ENCODE measurements at places on chromosomes 3 and 15.
A peak's percentile ranks its signal among the peaks of the same experiment; 100 is the strongest.

GRCh38 chr15:73078722-73079121, 26.5 kb downstream of the NEO1 start:
- DNase-seq = peak; percentile 21

- DNase-seq = no peak
These were observed 5.4 kb upstream of the ACP3 start for GRCh38 chr3:132311841-132312240.

DNA sequence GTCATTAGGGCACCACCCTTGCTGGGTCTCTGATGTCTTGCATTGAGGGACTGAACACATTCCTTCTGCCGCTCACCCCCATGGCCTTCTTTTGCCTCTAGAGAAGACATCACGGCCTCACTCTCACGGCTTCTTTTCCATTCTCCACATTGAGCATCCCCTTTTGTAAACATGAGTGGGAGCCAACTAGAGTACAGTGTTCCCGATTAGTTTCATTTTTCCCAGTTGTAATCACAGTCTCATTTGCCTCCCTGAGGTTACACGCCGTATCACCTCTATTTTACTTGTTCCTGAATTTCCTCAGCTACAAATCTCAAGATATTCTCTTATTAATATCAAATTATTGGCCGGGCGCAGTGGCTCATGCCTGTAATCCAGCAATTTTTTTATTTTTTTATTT, 17.5 kb downstream of the USP13 start:
- DNase-seq = no peak

- DNase-seq = no peak
These were observed 6.3 kb upstream of the ANPEP start for GRCh38 chr15:89820666-89821611.

Data from smooth muscle cell of the brain vasculature (primary cell).